T-helper 2 cell (primary cell): ENCODE measurements at places on chromosomes 5 and 9.

GRCh38 chr5:180117000-180117725 is 45.6 kb upstream of the RNF130 start:
- no peak for DNase-seq

DNA sequence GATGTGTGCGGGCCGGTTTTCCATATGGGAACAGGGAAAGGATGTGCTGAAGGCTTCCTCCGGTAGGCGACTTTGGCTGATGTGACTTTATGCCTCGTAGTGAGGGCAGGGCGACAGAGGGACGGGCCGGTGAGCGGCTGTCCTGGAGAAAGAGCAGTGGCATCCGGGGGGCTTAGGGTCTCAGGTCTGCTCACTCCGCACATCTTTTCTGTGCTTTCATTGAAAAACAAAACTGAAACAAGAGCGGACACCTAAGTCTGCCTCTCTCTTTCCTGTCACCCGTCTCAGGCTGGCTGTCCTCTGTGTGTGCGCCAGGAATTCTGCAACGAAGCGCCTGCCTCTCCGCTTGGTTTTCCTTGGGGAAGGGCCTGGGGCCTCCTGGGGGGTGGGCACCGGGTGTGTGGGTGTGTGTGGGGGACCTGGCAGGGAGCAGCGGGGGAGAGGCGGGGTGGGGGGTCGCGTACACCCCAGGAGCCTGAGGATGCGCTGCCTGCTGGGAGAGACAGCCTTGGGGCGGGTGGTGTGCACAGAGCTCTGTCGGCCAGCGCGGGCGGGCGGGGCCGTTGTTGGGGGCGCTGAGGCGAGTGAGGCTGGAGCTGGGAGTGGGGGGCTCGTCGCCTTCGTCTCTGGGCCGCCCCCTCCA is 580 bp upstream of the PRRX2 start:
- DNase-seq, result no peak

GRCh38 chr9:92659601-92660000 is 10.3 kb downstream of the IPPK start:
- no peak for DNase-seq

DNA sequence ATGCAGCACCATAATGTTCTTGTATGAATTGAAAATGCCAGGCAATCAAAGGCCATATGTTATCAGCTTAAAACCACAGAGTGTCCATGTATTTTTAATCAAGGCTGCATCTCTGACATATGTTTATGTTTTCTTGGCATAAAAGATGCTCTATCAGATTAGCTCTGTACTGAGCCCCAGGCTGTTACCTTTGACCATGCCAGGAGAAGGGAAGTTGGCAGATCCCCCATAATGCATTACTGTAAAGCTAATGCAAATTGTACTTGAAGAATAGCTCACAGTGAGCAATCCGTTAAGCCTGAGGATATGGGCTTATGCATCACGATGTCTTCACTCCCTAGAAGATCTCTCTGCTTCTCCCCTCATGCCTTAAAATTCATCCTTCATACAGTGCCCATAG is 414.4 kb downstream of the BRINP1 start:
- no peak for DNase-seq

GRCh38 chr5:57346328-57346727 is 136.3 kb downstream of the ACTBL2 start:
- no peak for DNase-seq

DNA sequence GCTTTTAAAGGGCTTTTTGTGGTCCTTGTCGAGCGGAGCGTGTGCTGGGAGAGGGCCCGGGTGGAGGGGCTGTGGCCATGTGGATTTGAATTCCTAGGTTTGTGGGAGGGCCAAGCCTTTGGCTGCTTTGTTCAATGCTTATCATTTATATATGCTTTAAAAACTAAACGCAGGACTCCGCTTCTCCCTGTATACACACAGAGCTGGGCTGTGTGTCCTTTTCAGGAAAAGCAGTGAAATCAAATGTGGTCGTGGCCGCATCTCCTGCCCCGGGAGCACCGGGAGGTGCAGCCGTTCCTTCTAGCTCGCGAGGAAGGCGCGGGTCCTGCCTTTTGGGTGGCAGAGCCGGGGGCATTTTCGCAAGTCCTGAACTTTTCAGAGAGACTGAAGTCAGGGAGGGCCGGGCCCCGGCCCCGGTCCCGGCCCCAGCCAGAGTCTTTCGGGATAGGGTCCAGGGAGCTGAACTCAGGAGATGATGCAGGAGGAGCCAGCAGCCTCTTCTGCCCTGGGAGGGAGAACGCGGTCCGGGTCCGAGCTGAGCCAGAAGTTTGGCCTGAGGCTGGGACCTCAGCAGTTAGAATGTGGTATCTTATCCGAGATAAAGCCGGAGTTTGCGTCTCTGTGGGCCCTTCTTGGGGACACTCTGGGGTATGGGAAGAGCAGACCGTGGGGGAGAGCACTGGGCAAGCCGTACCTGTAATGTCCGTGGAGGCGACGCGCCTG is 158.8 kb downstream of the C9orf152 start:
- DNase-seq, result no peak

GRCh38 chr9:126068534-126069230 is 257.9 kb upstream of the MVB12B start:
- DNase-seq, result no peak

- DNase-seq, result no peak
Observed at GRCh38 chr9:116671605-116672004, 15.5 kb upstream of the TRIM32 start.

GRCh38 chr9:113380869-113381378 is 4.1 kb upstream of the HDHD3 start:
- DNase-seq, result no peak

- no peak for DNase-seq
Observed at GRCh38 chr5:177468685-177469628, 4.5 kb downstream of the DBN1 start.

DNA sequence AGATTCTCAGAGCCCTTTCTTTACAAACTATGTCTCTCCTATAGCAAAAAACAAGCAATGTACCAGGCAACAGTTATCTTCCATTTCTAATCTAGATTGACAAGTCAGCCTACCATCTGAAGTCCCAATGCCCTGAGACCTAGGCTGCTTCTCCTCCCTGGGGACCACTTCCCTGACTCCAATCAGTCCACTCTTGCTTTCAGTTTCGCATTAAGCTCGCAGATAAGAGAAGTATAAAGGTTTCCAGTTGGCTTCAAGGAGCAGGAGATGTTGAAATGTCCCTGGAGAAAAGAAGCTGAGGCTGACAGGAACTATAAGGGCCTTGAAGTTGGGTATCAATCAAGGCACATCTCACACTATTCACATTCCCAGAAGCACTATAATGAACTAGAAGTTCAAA is 32.3 kb downstream of the ERP44 start:
- no peak for DNase-seq

- DNase-seq, result no peak
Observed at GRCh38 chr5:150164211-150164980, 2.2 kb upstream of the CDX1 start.

- no peak for DNase-seq
Observed at GRCh38 chr9:127557466-127557869, 54.6 kb upstream of the STXBP1 start.
